ENCODE measurements at places on chromosomes 7 and 10.

- peak; percentile 24 for DNase-seq
These were observed 874 bp upstream of the BAMBI start for GRCh38 chr10:28676326-28676967.

DNA sequence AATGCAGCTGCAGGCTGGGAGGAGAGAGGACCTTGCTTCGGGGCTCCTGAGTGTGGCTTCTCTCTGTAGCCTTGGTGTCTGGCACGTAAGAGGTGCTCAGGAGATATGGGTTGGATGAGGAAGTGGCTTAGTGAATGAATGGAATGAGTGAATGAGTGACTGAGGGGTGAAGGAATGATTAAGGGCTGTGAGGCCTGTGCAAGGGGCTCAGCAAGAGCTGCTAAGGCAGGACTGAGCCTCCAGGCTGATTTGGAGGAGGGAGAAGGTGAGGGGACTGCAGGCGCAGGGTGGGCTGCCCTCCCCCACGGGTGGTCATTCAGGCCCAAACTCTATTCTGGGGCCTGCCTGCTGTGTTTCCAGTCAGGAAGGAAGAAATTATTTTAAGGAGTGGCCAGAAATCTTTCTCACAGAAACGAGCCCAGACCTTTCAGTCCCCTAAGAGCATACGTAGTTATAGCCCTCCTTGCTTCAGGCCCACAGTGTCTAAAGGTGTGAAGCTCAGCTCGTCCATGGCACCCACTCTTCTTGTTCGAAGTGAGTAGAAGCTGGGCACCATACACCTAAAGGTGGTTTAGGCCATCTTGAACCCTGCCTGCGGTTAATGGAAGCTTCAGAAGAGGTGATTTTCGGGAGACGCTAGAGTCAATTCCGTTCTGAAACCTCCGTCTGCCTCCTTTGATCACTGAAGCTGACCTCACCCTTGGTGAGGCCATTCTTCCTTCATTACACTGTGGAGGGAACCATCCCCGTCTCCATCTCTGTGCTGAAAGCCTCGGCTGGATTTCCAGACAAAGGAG lies 49.5 kb upstream of the SAMD8 start:
- DNase-seq, result no peak

- no peak for DNase-seq
These were observed 584.0 kb upstream of the MKI67 start for GRCh38 chr10:128710098-128710797.

DNA sequence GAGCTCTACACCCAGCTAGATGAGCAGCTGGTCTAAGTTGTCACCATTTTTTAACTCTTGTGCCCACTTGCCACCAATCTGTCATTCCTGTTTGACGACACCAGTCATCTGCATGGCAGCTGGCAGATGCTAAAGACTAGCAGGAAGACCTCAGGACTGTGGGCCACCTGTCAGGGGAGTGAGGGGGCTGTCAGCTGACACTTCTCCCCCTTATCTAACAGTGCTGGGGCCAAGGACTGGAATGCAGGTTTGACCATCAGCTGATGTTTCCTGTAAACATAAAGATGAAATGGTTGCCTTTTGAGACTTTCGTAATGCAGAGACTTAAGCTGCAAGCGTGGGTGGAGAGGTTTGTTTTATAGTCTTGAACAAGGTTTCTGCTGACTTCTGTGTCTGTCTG lies 93.5 kb downstream of the WNT2 start:
- no peak for DNase-seq

- no peak for DNase-seq
These were observed 26.5 kb downstream of the RNF32 start for GRCh38 chr7:156667110-156667426.

GRCh38 chr10:60236869-60237524 lies 152.7 kb downstream of the ANK3 start:
- DNase-seq, result peak; percentile 95

DNA sequence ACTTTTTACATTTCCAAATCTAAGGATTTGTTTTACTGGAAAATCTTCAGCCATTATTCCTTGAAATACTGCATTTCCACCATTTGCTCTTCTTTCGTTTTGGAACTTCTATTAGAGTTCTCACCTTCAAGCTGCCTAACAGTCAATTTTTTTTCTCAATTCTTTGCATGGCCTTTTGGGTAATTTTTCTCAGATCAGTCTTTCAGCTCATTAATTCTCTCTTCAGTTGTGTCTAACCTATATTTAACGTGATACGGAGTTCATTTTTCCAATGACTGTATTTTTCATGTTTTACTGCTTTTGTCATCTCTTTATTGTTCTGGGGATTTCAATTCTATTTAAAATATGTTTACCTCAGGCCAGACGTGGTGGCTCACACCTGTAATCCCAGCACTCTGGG lies 123.7 kb upstream of the AOAH start:
- DNase-seq, result no peak
